HCEC 1CT (cell line): ENCODE measurements at places on chromosomes 12 and 14.
A peak's percentile ranks its signal among the peaks of the same experiment; 100 is the strongest.

GRCh38 chr12:109729801-109730200 lies 16.2 kb downstream of the FAM222A start:
- no peak for DNase-seq

GRCh38 chr12:101854747-101855146 lies 22.6 kb upstream of the DRAM1 start:
- DNase-seq, result no peak

GRCh38 chr12:111353603-111354295 lies 15.1 kb downstream of the PHETA1 start:
- no peak for DNase-seq

- DNase-seq, result no peak
Measured at GRCh38 chr12:64688219-64688618, 71.0 kb downstream of the GNS start.

DNA sequence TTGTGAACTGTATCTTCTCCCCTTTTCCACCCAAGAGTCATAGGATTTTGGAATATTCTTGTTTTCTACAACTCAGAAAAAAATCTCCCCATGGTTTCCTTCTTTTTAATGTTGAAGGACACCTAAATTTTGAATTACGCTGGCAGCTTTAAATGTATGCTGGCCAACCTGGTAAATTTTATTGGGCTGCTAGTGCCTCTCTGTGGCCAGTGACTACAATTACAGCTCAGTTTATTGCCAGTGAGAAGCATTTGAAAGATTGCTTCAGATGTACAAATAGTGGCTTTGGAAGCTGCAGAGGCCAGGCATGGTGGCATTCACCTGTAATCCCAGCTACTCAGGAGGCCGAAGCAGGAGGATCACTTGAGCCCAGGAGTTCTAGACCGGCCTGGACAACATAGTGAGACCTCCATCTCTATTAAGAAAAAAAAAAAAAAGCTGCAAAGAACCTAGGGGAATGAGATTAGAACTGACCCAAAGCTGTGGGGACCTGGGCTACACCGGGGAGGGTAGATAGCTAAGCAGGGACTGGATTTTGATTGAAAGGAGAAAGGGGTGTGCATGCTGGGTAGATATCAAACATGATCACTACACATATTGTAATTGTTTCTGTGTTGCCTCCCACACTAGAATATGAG lies 7.6 kb upstream of the RAB21 start:
- DNase-seq, result peak; percentile 61

DNA sequence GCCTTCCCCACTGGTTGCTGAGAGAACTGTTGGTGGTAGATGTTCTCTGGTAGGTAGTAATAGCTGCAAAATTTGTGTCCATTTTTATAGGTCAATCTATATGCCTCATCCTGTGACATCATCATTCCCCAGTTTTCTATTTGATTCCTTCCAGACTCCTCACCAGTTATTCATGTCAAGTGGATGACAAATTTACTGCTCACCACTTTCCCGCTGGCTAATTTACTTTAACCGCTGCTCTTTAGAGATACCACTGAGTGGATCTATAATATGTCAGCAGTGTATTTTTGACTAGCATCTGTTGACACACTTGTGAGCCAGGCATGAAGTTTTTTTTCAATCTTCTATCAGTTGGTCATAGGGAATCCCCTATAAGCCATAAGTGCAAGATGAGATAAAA lies 24.6 kb downstream of the GPR65 start:
- no peak for DNase-seq

DNA sequence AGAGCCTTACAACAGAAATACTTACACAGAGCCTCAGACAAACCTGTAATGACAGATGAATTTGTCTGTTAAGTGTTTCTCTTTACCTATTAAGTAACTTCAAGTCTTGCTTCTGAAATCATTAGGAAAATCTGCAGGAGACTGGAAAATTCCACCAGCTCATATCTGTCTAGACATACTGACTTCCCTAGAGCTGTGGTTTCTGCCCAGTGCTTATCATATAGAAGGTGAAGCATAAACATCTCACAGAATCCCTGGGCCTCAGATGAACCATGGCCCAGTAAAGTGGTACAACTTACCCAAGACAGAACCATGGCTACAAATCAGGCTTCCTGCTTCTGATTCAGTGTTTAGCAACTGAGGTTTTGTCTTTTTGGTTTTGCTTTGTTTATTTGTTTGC lies 91.6 kb downstream of the EGLN3 start:
- no peak for DNase-seq

DNA sequence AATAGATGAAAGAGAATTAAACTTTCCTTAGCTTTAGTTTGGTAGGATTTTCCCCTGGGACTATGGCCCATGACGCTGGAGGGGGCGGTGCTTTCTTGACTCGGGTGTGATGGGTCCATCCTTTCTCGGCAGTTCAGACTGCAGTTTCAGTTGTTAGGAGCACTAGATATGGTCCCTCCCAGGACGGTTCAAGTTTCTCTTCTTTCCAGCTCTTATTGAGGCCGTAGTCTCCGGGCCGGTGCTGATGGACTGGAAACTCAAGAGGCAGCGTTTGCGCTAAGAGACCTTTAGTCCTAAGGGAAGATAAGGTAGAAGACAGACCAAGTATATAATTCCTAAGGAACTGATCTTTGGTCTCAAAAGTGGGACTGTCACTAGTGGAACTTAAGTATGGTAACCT lies 111.2 kb downstream of the RIN3 start:
- DNase-seq, result no peak

DNA sequence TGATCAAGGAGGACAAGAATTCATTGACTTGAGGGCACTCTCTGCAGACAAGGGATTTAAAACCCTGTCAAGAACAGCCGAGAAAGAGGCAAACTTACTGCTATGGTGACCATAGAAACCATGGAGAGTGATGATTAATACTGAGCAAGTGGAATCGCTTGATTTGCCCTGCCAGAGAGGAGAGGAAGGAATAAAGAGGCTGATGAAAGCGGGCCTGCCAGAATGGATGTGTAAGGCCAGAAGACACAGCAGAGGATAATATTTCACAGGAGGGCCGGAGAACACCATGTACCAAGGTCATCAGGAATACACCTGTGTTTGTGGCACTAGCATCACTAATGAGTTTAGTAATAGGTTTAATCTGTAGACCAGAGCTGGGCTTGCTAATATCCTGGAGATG lies 221.8 kb upstream of the DCN start:
- DNase-seq, result no peak

GRCh38 chr12:97968641-97969197 lies 506.1 kb downstream of the RMST start:
- DNase-seq, result no peak

DNA sequence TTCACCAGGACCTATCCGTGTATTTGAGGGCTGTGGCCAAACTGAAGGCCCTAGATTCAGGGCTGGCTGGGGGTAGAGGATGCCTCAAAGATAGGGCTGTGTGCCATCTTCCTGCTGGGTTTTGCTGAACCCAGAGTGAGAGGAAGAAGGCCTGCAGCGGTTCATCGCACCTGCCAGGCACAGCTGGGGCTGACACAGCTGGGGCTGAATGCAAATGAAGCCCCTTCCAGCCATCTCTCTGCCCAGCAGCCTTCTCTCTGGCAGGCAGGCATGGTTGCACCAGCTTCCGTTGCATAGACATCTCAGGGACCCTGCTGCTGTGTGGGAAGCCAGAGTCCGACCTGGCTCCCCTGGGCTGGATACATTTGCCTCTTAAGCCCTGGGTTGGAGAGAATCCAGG lies 152.4 kb downstream of the TSPAN9 start:
- DNase-seq, result no peak

DNA sequence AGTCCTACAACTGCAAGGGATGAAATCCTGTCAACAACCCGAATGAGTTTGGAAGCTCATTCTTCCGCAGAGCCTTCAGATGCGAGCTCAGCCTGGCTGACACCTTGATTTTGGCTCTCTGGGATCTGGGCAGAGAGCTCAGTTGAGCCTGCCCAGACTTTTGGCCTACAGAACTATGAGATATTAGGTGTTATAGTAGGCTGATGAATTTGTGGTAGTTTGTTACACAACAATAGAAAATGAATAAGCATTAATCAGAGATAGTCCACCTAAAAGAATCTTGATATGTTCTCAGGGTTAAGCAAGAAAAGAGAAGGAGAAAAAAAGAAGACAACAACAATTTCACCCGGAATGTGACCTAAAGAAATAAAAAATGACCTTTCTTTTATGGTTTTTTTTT lies 30.4 kb upstream of the GZMB start:
- no peak for DNase-seq

- no peak for DNase-seq
Measured at GRCh38 chr12:78966926-78967325, 102.4 kb downstream of the SYT1 start.

GRCh38 chr12:54409267-54409666 lies 9.8 kb downstream of the ITGA5 start:
- DNase-seq, result no peak

DNA sequence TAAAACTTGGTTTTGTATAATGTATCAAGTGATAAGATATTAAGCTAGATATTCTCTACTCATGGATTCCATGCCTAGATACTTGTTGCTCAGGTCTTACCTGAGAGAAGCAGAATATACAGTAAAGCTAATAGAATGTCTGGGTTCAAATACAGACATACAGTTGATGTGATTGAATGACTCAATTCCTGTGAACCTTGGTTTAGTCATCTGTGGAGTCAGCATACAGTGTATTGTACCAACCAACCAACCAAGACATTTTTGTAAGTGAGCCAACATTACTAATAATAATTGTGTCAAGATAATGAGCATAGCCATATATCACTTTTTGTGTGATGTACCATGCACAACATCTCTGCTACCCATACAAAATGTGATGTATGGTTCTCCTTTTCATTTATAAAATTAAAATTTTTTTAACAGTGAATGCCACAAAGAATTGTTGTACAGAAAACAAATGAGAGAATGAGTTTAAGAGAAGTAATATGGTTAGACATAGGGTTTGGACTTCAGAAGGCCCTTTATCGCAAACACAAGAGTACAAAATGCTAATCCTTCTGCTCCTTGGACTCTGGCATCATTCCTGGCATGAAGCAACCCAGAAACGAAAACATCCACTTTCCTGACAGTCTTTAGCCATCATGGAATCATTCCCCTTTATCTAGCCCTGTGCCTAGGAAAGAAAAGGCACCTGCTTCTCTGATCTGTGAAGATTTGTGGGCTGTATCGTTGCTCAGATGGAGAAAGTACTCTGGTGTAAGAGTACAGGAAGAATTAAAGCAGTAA lies 977.2 kb upstream of the USP15 start:
- DNase-seq, result no peak

DNA sequence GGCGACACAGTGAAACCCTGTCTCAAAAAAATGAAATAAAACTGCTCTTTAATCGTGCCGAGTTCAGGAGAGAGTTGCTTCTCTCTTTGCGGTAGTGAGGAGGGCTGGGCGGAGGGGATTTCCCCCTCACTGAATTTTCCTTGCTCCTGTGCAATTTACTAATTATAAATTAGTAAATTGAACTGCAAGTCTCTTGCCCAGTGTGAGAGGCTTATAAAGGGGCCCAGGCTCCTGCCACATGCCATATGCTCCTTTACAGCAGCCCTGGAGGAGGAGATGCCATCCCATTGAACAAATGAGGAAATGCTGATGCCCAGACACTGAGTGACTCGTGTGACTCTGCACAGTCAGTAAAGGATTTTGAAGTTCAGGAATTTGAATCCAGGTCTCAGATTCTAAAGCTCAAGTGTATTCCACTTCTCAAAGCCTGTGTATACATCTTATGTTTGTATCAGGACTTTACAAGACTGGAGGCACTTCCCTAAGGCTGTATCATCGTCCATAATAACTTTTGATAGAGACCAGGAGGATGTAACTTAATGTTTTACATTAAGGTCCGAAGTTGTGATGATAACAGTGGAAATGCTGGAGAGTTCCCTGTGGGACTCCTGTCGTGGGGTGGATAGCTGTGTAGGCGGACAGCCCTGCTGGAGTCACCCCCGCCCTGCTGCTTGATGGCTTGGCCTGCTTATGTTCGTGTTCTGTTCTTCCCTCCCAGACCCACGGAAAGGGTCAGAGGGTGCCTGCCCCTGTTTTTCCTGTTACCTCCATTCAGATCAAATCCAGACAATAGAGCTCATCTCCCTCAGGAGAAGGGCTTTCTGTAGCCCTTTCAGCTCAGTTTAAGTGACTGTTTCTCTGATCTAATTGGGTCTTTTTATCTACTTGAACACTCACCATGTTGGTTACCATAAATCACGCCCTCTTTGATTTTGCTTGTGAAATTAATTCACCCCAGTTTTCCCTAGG lies 13.9 kb downstream of the PELI2 start:
- no peak for DNase-seq

- DNase-seq, result no peak
Measured at GRCh38 chr12:6198556-6198955, 1.6 kb upstream of the CD9 start.
